Activated T-cell treated with anti-CD3 and anti-CD28 coated beads, Interleukin-2, amount 50 U/mL, for 48 hours (primary cell): ENCODE measurements at places on chromosomes 1 and 21.

DNA sequence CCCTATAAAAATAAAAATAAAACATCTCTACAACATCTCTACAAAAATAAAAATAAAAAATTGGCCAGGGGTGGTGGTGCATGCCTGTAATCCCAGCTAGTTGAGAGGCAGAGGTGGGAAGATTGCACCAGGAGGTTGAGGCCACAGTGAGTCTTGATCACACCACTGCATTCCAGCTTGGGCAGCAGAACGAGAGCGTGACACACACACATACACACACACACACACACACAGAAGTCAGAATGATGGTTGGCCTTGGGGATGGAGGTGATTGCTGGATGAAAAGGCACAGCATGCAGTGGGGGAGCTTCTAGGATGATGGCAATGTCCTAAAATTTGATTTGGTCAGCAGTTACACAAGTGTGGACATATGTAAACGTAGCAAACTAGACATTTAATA is 69.7 kb upstream of the SOD1 start:
- DNase-seq: no peak

DNA sequence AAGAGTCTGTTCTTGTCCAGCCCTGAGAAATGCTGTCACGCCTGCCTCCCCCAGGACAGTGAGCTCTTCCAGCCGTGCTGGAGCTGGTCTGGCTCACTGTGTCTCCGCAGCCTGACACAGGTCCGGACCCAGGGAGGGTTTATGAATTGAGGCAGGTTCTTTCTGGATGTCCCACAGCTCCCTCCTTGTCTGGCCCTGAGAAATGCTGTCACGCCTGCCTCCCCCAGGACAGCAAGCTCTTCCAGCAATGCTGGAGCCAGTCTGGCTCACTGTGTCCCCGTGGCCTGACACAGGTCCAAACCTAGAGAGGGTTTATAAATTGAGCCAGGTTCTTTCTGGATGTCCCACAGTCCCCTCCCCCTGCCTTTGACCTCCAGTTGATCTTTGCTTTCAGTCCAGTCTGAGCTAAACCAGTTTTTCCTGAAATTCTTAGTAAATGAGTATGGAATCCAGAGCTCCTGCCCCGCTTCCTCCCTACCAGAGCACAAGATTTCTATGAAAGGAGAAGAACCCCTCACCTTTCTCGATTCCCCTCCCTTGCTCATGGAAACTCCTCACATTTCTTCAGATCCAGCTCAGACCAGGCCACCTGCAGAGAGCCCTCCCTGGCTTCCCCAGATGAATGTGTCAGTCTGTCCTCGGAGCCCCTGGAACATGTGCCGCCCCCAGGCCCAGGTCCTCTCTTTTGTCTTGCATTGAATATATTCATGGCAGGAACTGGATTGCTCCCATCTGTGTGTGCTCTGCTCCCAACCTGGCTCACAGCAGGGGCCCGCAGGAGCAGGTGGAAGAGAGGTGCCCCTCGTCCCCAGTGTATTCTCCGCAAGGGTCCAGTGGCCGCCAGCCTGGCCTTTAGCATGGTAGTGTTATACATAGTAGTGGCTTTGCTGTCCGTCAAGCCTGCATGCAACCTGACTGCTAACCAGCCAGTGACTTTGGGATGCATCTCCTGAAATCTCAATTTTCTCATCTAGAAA is 116.3 kb downstream of the EPHB2 start:
- DNase-seq: no peak

DNA sequence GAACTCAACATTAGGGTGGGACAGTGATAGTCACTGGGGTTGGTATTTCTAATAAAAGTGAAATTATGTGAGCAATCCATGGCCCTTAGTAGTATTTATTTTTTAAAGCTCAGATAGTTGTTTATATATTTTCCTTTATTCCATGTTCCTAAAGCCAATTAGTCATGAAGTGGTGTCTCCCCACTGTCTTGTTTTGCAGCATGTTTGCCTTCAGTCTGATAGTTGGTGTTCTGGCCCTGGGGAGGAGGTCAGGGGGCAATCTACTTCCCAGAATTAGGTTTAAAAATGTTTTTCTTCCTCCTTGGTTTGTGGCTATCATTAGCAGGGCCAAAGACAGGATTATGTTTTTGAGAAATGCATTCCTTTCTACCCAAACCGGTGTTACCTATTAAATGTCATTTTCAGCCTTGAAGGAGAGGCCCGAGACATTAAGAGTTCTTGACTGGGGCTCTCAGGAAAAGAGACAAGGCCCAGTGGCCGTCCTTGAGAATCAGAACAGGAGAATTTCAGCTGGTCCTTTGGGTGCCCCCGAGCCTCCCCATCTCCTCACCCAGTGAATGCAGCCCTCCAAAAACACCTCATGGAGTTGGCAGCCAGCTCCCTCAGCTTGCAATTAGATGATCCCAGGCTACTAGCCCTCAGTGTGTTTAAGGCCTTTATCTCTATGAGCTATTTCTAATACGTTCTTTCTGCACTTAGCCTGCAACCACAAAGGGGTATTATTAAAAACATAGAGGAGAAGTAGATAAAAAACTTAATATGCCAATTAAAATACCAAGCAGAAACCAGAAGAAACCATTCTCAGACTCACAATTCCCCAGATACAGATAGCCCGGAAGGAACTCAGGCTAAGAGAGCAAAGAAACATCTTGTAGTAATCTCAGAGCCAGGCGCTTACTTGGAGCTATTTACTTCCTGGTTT is 71.3 kb upstream of the NGF start:
- DNase-seq: no peak

DNA sequence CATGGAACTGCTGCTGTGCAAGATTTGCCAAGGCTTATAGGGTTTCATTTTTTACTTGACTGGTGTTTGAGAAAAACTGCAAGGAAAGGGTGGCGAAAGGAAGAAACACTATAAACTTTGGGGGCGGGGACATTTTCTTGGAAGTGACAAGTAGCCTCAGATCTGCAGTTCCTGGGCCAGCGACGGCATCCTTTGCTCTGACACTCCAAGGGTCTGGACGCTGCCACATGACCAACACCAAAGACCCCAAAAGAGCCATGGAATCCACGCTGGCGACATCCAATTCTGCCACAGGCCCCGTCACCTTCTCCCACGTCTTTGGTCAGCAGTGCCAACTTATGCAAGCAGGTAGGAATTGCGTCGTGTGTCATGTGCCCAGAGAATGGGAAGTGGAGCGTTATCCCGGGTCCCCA is 193.4 kb downstream of the PRDM2 start:
- DNase-seq: no peak

DNA sequence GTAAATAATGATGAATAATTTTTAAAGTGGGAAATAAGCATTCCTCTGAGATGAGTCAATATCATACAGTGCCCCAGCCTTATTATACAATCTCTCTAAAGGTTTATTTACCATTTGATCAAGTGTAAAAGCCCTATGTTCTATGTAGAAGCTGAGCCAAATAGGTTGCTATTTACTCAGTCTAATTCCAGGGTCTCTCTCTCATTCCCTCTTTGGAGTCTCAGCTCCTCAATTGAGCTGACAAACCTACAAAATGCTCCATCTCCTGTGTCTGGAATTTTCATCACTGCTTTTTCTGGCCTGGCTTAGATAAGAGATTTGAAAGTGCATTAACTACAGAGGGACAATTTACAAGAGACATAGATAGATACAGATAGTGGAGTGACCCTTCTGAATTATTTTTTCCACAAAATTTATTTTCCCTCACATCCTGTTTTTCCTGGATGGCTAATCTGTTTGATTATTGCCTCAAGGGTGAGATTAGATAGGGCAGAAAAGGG is 24.8 kb upstream of the USH2A start:
- DNase-seq: no peak

DNA sequence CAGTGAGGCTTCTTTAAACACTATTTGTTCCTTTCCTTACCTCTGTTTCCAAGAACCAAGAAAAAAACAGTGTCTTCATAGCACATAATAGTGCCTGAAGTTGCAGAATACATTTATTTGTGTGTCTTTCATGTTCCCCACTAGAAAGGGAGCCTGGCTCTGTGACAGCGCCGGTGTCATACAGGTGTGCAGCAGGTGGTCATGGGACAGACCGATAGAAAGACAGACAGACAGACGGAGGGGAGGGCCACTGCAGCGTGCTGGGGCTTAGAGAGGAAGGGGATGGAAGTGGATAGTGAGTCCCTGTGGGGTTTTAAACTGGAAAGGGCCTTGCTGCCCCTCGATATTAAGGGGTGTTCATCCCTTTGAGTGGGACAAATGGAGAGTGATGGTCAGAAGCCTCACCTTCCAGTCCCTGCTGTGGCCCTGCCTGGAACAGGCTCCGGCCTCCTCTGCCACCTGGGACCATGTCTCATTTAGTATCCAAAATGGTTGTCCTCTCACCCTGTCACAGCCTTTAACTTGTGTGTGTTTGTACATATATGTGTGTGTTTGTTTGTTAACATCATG is 152.9 kb downstream of the PGBD5 start:
- DNase-seq: peak; percentile 14

DNA sequence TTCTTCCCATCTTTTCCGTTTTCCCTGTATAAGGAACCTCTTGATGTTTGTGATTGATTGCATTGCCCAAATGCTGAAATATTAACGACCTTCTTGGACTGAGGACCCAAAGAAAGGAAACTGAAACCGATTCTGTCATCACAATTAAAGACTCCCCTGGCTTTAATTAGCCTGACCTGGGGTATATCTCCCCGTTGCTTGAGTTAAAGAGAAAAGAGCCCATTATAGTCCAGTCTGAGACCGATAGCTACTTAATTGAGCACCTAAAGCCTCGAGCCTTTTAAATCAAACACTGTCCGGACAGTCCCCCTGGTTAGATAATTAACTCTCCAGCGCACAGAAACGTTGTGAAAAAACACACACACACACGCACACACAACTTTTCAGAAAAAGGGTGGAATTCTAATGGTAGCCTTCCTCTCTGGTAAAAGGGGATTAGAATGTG is 8.0 kb downstream of the LMO4 start:
- no peak for DNase-seq

DNA sequence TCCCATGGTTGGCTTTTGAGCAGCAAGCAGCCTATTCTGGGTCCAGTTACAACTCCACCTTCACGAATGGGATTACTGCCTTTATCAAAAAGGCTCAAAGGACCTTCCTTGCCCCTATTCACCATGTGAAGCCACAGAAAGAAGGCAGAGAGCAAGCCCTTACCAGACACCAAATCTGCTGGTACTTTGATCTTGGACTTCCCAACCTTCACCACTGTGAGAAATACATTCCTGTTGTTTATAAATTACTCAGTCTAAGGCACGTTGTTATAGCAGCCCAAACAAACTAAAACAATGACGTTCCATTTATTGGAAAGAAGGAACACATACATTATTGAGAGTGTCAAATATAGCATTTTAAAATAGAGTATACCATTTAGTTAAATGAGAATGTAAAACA is 1557.9 kb downstream of the PLA2G4A start:
- DNase-seq: no peak

GRCh38 chr1:229184066-229184465 is 86.8 kb upstream of the RAB4A start:
- no peak for DNase-seq

GRCh38 chr1:68313735-68314134 is 81.4 kb upstream of the WLS start:
- DNase-seq: no peak

DNA sequence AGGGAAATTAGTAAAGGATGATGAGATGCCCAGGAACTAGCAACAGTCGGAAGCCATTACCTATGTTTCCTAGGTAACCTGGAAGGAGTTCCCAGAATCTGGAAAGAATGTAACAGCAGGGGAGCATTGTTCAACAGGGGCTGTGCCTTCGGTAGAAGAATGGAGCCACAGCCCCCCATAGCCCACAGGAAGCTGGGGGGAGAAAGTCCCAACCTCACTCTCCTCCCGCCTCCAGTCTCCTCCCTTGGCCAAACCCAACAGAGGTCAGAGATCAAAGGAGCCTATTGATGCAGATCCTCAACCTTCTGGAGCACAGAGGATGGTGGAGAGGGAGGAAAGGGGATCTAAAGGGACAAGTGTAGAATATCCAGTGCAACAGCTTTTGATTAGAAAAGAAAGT is 131.5 kb upstream of the SLC44A3 start:
- no peak for DNase-seq

DNA sequence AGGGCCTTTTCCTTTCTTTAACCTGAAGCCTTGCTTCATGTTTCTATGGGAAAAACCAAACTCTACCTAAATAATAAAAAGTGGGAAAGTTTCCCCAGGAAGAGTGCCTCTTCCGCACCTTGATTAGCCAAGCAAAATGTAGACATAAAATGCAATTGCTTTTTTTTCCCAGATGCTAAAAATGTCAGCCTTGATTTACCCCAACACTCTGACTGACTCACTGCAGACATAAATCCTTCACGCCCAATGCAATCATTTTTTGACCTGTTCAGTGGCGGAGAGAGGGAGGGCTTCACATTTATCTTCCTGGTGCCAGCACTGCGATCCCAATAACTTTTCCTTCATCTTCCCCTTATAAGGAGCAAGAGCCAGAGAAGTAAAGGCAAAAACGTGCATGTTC is 261.5 kb downstream of the SEC16B start:
- DNase-seq: no peak

DNA sequence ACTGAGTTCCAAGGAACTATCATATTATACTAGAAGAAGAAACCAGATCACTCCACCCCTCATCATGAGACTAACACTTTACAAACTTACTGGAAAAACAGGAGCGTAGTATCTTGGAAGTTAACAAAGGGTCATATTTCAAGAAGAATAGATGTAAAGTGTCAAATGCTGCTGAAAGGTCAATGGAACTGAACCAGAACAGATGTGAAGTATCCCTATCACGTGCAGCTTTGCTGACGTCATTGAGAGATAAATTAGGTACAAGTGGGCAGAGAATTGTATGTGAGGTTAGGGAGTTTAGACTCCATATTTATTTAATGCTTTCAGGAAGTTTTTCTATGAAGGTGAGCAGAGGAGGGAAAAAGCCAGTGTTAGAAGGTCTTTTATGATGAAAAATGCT is 483.0 kb downstream of the NCAM2 start:
- no peak for DNase-seq

DNA sequence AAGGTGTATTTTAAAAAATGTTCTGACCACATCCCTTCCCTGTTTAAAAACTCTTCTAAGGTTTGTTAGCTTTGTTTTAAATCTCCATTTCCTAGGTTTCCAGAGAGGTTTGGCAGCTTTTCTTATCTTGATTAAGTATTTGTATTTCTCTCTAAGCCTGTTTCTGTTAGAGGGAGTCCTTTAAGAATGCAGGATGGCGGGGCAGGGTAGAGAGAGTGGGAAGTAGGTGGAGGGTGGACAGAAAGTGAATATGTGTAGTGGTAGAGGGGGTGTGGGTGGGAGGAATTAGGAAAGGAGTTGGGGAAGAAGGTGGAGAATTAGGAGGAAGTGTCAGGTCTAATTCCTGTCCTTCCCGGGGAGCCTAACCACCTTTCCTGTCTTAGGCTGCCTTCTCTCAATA is 21.2 kb upstream of the SERBP1 start:
- no peak for DNase-seq

DNA sequence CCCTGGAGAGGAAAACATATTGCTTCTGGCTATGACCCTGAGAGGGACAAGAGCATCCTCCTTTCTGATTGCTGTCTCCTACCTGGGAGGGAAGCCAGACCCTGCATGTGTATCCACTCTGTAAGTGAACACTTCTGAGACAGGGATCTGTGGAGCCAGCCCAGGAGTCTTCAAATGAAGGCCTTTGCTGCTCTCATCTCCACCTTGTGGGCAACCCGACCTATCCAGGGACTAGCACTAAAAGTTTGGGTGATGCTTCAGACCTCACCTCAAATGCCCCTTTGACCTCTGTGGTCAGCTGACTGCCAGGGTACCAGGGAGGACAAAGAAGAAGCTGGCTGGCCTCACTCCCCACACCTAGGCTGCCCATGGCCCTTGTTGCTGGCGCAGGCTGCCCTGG is 64.7 kb downstream of the KCND3 start:
- no peak for DNase-seq
